ENCODE measurements at places on chromosomes 2 and 18.

GRCh38 chr2:233030-233429, 30.8 kb downstream of the SH3YL1 start:
- DNase-seq, result no peak

- no peak for DNase-seq
These were observed 42.0 kb downstream of the CCDC148 start for GRCh38 chr2:158414538-158414937.

- no peak for DNase-seq
These were observed 72.0 kb upstream of the ODC1 start for GRCh38 chr2:10520154-10520553.

DNA sequence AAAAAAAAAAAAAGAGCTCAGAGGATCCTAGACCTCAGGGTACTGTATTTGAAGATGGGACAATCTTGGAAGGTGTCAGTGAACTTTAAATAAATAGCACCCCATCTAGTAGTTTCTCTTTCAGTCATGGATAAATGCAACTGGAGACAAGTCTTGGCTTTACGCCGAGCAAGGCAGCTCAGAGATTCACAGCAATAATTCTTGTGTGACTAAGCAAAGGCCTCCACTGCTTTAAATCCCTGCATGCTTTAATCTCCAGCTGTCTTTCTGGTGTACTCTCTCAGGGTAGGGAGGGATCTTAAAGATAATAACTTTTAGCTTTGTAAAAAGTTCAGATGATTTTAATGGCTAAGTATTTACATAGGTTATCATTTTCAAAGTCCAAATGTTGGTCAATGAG, 36.3 kb downstream of the NRXN1 start:
- no peak for DNase-seq

DNA sequence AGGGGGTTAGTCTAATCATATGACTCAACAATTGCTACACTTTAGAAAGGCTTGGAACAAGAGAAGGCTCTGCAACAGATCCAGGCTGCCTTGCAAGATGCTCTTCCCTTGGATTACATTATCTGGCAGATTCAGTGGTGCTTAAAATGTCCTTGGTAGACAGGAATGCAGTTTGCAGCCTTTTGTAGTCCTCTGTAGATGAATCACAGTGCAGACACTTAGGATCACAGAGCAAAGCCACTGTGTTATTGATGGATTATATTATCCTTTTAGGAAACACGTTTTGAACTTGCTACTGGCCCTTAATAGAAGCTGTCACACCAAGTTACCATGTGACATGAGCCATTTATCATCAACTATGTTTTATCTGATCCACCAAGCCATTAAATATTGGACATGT, 152.2 kb downstream of the CBLN2 start:
- no peak for DNase-seq

DNA sequence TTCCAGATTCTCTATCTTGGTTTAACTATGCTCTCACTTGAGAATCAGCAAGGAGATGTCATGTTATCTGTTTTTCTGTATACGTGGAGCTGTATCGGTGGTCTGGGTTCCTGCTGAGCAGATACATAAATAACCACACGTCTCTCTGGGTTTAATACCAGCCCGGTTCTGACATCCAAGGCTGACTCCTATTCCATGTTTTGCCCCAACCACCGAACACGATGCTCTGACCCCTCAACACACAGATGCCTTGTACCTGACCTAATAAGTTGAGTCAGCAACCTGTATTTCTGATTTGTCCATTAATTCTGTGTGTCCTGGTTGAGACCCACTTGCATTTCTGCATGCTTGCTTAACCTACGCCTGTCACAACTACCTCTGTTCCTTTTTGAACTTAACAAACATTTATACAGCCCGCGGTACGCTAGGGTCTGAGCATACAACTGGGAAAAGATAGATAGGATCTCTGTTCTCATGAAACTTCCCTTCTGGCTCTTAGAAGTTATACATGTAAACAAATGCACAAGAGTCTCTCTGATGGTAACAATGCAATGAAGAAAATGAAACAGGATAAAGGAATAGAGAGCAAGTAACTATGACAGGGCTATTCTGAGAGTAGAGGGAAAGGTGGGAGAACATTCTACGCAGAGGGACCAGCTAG, 480.4 kb downstream of the PARD3B start:
- no peak for DNase-seq

Data from K562 (cell line).